ENCODE measurements at places on chromosomes 16 and 17.
A peak's percentile ranks its signal among the peaks of the same experiment; 100 is the strongest.

- DNase-seq, result no peak
- H3K36me3 ChIP-seq, result no peaks in the 10 kb centered on the region
- H3K4me3 ChIP-seq, result no peak overlapping the region
- H3K27me3 ChIP-seq, result peaks cover 6% of the 10 kb centered on the region
- H3K27ac ChIP-seq, result no peak overlapping the region
- no peaks in the 10 kb centered on the region for H3K4me1 ChIP-seq
These were observed 6.9 kb downstream of the UNC45B start for GRCh38 chr17:35154196-35155165.

DNA sequence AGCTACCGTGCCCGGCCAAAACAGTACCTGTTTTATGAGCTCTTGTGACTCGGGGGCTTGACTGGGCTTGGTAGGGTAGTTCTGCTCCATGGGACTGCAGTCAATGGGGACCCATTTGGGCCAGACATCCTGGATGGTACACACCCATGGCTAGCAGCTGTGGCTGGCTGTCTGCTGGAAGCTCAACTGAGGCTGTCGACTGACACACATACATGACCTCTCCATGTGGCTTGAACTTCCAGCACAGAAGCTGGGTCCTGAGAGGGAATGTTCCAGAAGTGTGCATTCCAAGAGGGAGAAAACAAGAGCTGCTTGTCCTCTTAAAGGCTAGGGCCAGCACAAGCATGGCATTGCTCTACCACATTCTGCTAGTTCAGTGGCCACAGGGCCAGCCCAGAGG lies 14.9 kb upstream of the NKD1 start:
- H3K36me3 ChIP-seq, result no peaks in the 10 kb centered on the region
- no peak overlapping the region for H3K4me3 ChIP-seq
- H3K27me3 ChIP-seq, result peaks cover 9% of the 10 kb centered on the region
- DNase-seq, result no peak
- no peak overlapping the region for H3K27ac ChIP-seq

- DNase-seq, result no peak
- H3K27me3 ChIP-seq, result no peaks in the 10 kb centered on the region
- H3K36me3 ChIP-seq, result no peaks in the 10 kb centered on the region
- peaks cover 10% of the 10 kb centered on the region for H3K4me1 ChIP-seq
- no peak overlapping the region for H3K4me3 ChIP-seq
These were observed 470.7 kb downstream of the SOX9 start for GRCh38 chr17:72591289-72592241.

DNA sequence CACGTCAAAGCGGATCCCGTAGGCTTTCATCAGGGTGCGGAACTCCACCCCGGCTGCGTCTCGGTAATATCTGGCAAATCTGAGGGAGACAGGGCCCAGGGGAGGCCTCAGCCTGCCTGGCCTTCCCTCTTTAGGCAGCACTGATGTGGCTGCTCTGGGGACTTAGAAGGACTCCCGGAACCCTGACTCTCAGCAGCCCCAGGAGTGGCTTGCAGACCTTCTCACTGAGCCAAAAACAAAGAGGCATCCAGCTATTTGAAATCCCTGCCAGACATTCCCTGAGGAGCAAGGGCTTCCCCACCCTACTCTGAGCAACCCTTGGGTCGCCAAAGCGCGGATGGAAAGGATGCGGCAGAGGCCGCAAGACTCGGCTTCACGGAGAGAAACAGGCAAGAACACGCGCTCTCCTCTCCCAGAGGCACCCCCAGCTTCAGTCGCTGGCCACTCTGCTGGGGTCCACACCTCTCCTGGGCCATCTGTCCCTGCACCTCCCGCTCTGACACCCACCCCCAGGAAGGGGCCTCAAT lies 7.9 kb downstream of the P2RX5 start:
- DNase-seq, result no peak
- no peaks in the 10 kb centered on the region for H3K36me3 ChIP-seq
- H3K27ac ChIP-seq, result no peak overlapping the region
- no peaks in the 10 kb centered on the region for H3K27me3 ChIP-seq

DNA sequence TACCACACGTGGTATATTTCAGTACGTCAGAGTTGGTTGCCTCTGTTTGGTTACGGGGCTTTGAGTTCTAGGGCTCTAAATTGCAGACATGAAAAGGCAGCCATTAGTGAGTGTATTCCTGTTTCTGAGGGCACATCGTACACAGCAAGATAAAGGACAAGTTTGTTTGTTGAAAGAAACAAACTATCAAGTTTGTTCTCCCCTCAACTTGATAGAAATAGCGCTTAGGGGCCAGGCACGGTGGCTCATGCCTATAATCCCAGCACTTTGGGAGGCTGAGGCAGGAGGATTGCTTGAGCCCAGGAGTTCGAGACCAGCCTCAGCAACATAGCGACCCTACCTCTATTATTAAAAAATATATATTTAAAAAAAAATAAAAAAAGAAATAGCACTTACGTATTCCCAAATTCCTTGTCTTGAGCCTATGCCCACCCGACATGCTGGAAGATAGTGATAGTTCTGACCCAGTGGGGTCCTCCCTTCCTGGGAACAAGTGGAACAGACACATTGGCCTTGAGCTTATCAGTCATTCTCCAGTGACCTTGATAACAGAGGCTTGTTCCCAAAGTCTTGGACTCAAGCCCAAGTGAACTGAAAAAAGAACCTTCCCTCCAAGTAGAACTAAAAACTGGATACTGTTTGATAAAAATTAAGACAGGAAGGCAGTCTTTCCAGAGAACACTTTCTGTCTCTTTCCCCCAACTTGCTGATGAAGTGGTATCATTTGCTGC lies 139.9 kb upstream of the CACNG3 start:
- DNase-seq, result no peak
- no peaks in the 10 kb centered on the region for H3K4me1 ChIP-seq
- H3K36me3 ChIP-seq, result peaks cover 11% of the 10 kb centered on the region

DNA sequence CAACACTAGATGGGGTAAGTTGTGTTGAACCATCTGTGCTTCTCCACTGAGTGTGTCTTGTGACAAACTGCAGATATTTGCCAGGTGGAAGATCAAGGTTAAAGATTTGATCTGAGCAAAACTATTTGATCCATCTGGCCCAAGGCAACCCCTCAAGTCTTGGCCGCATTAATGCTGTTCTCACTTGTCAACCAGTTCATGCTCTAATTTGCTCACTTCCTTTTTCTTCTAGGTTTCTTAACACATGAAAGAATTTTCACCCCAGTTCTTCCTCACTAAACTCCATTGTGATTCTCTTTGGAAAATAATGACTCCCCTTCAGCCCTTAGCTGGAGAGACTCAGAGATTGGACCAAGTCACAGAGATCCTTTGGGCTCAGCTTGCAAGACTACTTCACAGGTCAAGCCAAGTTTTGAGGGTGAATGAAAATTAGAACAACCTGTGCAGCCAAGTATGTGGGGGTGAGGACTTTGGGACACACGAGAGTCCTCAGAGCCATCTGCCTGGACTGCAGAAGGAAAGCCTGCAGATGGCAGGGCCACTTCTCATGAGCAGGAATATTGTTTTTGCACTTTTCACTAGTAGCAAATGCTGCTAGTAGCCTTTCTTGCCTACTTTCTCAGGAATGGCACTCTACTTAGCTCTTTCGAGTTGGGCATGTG lies 166.5 kb downstream of the AXIN2 start:
- no peaks in the 10 kb centered on the region for H3K36me3 ChIP-seq
- H3K27me3 ChIP-seq, result no peaks in the 10 kb centered on the region
- no peak overlapping the region for H3K4me3 ChIP-seq
- DNase-seq, result no peak
- no peaks in the 10 kb centered on the region for H3K4me1 ChIP-seq

DNA sequence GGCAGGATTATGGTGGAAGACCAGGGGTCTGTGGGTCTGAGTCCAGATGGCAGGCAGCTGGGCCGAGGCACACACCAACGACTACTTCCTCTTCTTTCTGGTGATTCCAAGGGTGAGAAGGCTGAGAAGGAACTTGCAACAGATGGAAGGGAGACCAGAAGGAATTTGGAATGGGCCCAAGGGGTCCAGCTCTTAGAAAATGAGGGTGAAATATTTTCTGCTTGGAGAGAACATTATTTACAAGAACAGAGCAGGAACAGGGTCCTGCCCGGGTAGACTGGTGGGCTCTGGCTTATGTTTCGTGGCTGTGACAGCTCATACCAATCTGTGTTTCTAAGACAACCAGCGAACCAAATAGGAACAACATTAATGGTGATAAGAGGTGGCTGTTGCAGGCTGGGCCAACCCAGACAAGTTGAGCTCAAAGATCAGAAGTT lies 36.6 kb downstream of the CCDC42 start:
- no peaks in the 10 kb centered on the region for H3K4me1 ChIP-seq
- no peak overlapping the region for H3K4me3 ChIP-seq
- H3K36me3 ChIP-seq, result no peaks in the 10 kb centered on the region
- H3K27ac ChIP-seq, result no peak overlapping the region
- DNase-seq, result no peak
- H3K27me3 ChIP-seq, result peaks cover 8% of the 10 kb centered on the region

DNA sequence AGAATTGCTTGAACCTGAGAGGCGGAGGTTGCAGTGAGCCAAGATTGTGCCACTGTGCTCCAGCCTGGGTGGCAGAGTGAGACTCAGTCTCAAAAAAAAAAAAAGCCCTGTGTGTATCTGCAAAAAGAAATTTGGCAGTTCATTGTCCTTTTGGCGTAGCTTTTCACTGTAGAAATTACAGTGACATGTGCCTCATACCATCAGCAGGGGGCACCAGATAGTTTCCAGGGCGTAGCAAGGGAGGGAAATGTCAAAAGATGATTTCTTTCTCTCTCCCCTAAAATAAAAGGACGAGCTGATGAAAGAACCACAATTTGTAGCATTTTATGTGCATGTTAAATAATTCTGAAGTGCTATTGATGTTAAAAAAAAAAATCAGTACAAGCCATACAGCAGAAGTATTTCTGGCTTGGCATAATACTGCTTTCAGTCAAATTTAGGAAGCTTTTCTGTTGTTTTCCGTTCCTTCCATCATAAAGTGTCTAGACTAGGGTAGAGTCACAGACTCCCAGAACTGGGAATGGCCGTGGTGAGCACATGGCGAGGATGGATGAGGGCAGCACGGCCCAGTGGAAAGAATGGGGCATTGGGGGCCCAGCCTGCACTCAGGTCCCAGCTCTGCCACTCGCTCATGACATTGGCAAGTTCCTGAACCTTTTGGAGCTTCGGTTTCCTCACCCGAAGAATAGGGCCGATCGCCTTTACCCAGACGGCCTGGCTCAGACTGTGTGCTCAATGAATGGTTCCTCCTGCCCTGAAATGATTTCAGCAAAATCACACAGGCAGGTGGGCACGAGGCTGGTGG lies 59.8 kb upstream of the RPH3AL start:
- H3K27me3 ChIP-seq, result no peaks in the 10 kb centered on the region
- peak; percentile 68 for DNase-seq
- H3K4me1 ChIP-seq, result peaks cover 26% of the 10 kb centered on the region

- no peak for DNase-seq
- H3K36me3 ChIP-seq, result no peaks in the 10 kb centered on the region
- H3K27me3 ChIP-seq, result peaks cover 11% of the 10 kb centered on the region
- no peak overlapping the region for H3K4me3 ChIP-seq
These were observed 37.8 kb upstream of the ALDH3A1 start for GRCh38 chr17:19785854-19786253.

DNA sequence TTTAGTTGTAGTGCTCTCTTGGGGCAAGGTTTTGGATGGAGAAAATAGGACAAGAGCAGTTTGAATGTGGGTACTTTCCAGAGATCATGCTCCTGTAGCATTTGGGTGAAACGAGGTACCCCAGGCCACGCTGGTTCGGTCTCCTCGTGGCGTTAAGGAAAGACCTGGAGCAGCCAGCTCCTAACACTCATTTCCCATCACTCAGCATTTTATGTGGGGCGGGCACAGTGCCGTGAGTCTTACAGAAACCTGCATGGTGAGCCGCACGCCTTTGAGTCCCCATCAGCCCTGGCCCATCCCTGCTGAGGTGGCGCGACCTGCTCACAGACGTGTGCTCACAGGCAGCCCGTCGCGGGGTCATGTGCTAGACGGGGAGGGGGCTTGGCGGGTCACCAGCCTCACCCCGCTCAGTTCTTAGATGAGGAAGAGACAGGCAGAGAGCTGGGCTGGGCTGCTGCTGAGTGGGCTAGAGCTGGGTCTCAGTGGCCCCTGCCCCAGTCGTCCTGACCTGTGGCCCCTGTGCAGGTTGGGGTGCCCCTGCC lies 37.3 kb downstream of the TBCD start:
- no peak overlapping the region for H3K4me3 ChIP-seq
- peaks cover 43% of the 10 kb centered on the region for H3K36me3 ChIP-seq
- no peaks in the 10 kb centered on the region for H3K4me1 ChIP-seq
- no peaks in the 10 kb centered on the region for H3K27me3 ChIP-seq
- DNase-seq, result no peak

- no peaks in the 10 kb centered on the region for H3K36me3 ChIP-seq
- peaks cover 18% of the 10 kb centered on the region for H3K4me1 ChIP-seq
- no peak overlapping the region for H3K27ac ChIP-seq
- no peak for DNase-seq
- H3K27me3 ChIP-seq, result no peaks in the 10 kb centered on the region
These were observed 4.4 kb downstream of the PRSS36 start for GRCh38 chr16:31145398-31145990.

Measured in DND-41 (cell line).